NCI-H1694 treated with DMSO at 0.1 percent for 48 hours (cell line): ENCODE measurements at places on chromosomes 3 and 15.

DNA sequence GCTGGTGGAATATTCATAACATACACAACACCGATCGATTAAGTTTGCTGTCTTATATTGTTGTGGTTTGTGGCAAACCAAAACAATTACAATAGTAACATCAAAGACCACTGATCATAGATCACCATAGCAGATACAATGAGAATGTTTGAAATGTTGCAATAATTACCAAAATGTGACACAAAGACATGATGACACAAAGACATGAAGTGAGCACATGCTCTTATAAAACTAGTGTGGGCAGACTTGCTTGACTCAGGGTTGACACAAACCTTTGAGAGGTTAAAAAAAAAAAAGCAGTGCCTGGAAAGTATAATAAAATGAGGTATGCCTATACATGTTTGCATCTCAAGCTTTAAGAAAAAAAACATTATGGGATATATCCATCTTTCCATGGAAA, 130.3 kb downstream of the NR1I2 start:
- DNase-seq: no peak

- no peak for DNase-seq
These were observed 51.7 kb upstream of the SLC4A7 start for GRCh38 chr3:27535809-27536392.

DNA sequence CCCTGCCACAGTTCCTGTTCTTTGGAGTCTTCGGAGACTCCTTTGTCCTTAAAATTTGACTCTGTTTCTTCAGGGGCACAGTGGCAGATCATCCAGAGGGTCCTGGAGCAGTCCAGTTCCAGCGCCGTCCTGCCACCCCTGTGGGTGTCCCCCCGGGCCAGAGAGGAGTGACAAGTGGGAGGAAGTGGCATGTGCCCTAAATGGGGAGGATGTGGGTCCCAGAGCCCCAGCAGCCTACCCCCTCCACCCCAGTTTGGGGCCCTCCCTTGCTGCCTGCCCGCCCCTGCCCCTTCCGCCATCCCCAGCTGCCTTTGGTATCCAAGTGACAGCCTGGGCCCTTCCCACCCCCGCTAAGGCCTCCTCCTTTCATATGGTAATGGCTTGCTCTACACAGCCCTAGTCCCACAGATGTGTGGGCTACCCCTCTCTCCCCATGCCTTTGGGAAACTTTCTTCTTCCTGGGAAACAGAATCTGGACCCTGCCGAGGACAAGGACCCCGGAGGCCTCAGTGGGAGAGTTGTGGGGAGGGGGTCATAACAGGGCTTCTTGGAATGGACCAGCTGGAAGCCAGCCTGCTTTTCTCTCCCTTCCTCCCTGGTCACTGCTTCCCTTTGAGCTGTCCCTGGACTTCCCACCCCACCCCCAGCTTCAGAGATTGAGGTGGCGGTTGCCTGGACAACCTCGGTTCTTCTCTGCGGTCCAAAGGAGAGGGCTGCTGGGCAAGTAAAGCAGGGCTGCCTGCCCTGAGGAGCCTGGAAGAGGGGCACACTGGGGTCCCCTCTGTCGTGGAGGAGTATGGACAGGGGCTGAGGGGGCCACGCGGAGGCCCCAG, 43.2 kb downstream of the KLHL25 start:
- no peak for DNase-seq

GRCh38 chr15:37014137-37014536, 86.2 kb downstream of the MEIS2 start:
- no peak for DNase-seq

DNA sequence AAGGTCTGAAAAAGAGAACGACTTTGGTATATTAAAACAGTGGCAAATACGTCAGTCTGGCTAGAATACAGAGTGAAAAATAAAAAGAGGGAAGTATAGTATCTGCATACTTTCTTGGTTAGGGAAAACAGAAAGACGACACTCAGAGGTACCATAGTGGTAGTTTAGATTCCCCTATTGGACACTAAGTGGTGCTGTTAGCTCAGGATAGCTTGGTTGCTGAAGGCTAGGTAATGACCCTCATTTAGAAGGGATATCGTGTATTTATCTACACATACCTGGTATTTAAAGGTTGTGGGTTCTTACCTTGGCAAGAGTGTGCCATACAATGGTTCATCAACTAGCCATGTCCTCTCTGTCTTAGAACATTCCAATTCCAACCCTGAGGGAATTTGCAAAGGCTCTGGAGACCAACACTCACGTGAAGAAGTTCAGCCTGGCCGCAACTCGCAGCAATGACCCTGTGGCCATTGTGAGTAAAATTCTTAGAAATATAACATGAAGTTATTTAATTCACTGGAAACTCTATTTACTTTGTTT, 31.0 kb downstream of the TMOD2 start:
- DNase-seq: no peak

- DNase-seq: no peak
These were observed 628.0 kb downstream of the ROBO2 start for GRCh38 chr3:77667901-77668300.

GRCh38 chr15:89409184-89410038, 74.8 kb upstream of the POLG start:
- no peak for DNase-seq

DNA sequence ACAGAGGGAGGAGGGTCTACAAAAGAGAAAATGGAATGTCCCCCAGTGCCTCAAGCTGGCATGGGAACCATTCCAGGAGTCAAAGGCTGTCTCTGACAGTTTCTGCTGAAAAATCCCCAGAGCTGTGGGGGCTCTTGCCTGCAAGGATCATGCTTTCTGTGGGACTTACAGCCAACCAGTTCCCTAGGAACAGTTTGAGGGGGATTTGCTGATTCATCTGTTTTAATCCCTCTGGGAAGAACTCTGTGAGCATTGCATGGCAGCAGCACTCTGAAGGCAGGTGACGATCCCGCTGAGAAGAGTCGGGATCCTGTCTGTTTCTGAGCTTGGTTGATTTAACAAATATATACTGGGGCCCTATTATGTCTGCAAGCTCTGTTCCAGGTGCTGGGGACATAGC, 176.0 kb downstream of the SSR3 start:
- DNase-seq: no peak

DNA sequence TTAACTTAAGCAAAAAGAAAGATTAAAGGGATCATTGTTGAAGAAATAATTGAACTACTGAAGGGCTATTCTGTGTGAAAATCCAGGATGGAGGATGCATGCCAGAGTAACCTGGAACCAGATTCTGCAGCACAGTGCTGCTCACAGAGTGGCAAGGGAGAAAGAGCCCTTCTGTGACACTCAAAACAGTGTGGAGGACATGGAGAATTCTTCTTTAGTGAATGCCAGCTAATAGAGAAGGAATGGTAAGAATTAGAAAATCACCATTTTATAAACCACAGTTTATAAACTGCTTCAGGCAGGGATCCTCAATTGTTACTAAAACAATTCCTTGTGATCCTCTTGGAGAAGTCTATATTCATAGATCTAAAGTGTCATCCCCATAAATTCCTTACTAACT, 70.4 kb upstream of the ARHGEF26 start:
- DNase-seq: no peak

DNA sequence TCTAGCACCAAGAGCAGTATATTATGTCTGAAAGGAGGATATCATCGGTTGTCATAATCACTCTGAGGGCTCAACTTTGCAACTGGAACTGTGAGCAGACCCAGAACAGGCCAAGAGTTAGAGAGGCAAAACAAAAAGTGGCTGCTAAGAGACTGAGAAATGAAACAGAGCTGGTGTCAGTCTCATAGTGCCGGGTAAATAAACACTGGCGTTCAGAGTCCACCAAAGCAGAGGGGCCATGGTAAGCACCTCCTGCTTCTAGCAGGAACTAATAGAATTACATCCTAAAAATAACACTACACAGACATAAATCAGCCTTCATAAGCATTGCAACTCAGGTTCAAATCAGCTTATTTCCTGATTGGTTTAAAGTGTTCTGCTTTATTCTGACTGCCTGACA, 10.3 kb upstream of the IL12A start:
- DNase-seq: no peak

DNA sequence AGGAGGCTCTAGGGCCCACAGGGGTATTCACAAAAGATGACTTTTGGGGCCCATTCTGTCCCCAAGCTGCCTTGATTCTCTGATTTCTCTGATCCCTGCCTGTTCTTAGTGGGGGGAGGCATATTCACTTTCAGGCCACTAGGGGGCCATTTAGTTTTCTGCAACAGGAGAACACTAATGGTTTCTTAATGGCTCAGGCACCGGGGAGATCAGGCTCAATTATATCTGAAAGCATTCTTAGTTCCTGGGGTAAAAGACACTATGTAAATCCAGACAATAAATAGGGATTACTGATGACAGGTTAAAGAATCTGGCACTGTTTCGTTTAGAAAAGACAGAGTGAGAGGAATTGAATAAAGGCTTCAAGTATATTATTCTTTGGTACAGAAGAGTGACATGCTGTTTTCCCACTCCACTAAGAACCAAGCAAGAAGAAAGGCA, 2.5 kb upstream of the INAFM2 start:
- DNase-seq: peak; percentile 54

GRCh38 chr3:34683851-34684250, 885.4 kb downstream of the PDCD6IP start:
- DNase-seq: peak; percentile 1

DNA sequence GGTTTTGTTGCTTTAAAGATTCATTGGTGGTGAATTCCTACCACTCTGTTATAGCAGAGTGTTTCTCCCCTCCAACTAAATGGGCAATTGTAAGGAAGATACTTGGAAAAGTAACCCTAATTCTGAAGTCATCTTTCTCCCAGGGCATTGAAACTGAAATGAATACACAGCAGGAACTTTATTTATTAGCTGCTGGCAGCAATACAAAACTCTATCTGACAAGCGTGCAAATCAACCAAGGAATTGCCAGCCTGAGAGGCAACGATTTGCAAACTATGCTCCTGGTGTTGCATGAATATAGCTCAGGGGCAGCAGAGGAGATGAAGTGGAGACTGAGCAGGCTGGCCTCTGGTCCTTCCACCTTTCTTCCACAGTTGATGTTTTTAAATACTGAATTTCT, 48.9 kb downstream of the CD200R1 start:
- no peak for DNase-seq

DNA sequence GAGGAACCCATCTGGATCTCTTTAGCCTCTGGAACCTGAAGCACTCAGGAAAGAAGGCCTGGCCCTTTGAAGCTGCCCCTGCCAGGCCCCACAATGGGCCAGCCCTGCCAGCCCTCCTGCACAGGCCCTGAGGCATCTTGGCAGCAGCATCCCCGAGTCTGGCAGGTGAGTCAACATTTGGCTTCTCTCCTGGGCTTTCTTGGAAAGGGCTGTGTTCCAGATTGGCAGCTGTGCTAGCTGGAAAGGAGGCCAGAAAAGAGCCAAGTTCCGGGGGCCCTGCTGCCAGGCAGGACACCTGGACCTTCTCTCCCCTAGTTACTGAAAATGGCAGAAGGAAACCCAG, 187.2 kb downstream of the SHQ1 start:
- DNase-seq: peak; percentile 34

GRCh38 chr3:122572940-122573412, 4.5 kb upstream of the PARP15 start:
- DNase-seq: no peak

- DNase-seq: no peak
These were observed 22.6 kb downstream of the MEIS2 start for GRCh38 chr15:37077623-37078351.

- no peak for DNase-seq
These were observed 383.7 kb downstream of the MFSD1 start for GRCh38 chr3:159185443-159186050.

- DNase-seq: no peak
These were observed 763 bp downstream of the KBTBD8 start for GRCh38 chr3:66998904-66999235.

GRCh38 chr3:146521394-146521793, 23.0 kb downstream of the PLSCR1 start:
- DNase-seq: no peak

DNA sequence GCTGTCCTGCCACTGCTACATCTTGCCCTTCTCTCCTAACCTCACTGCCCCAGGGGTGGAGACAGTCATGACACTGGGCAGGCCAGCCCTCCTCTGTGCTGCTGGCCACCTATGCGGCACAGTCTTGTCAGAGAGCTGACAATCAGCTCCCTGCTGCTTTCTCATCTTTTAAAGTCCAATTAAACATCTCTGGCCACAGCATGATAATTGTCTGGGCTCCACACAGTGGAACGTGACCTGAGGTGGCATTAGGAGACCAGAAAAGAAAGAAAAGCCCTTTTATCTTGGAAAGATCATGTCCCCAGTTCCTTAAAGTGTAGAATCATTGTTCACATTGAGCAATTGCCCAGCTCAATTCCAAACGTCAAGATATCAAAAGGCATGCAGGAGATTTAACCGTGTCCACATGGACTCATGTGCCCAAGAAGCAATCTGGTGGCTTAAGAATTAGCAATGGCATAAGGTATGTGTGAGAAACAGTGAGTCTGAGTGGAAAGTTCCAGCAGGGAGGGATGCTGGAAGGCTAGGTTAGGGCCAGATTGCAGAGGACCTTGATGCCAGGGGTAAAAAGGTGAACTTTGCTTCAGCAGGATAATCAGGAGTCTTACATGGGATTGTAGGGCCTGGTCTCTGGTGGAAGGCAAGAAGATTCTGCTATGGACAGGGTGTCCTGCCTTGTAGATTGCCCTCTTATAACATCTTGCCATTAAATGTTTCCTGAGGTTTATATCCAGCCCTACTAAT, 15.3 kb upstream of the CACNA1D start:
- no peak for DNase-seq

- DNase-seq: no peak
These were observed 42.5 kb upstream of the MYO5C start for GRCh38 chr15:52338058-52338457.

- no peak for DNase-seq
These were observed 125.6 kb downstream of the ADAMTS17 start for GRCh38 chr15:100216182-100216581.

DNA sequence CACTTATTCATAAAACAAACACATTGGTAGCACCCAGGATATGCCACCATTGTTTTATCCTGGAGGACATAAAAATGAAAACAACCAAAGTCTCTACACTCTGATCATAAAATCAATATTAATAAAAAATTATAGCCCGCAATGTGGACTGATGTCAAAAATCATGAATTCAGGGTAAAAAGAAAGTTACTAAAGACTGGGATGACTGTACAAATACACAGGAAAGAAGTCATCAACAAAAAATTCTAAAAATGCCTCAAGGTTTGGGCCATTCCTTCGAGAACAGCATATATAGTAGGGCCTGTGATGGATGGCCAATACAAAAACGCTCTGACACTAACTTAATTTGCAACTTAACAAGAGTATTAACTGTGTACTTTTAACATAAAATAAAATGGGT, 76.8 kb downstream of the THBS1 start:
- no peak for DNase-seq

DNA sequence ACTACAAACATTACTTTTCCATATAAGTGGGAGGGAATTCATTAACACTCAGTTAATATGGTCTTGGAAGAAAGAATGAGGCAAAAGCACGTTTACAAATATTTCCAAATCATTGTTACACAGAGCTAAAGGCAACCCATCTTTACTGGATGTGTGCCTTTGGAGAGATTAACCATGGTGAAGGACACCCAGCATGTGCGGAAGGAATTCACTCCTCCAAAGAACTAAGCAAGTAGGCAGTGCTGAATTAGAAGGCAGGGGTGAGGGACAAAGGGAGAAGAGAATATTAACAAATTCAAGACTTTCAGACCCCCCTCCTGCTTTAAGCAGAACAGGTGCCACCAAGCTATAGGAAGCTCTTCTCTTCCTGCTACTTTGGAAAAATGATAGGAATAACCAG, 10.1 kb downstream of the ARPP21 start:
- no peak for DNase-seq
